A549 (cell line): ENCODE measurements at places on chromosomes 2 and 18.

DNA sequence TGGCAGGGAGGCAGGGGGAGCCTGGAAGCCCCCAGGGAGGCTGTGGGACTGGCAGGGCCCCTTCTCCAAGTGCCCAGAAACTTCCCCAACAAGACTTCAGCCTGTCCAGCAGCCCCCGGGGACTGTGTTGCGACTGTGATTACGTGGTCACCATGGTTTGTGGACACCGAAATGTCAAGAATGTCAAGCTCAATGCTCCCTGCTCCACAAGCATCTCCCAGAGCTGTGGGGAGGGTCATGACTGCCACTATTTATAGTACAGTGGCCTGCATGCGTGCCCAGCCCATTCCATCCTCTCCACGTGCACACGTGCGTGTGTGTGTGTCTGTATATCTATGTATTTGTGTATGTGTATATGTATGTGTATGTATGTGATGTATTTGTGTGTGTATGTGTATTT is 93.8 kb upstream of the MBOAT2 start:
- DNase-seq: no peak

- DNase-seq: no peak
Measured at GRCh38 chr18:27674411-27674810, 489.3 kb upstream of the CHST9 start.

DNA sequence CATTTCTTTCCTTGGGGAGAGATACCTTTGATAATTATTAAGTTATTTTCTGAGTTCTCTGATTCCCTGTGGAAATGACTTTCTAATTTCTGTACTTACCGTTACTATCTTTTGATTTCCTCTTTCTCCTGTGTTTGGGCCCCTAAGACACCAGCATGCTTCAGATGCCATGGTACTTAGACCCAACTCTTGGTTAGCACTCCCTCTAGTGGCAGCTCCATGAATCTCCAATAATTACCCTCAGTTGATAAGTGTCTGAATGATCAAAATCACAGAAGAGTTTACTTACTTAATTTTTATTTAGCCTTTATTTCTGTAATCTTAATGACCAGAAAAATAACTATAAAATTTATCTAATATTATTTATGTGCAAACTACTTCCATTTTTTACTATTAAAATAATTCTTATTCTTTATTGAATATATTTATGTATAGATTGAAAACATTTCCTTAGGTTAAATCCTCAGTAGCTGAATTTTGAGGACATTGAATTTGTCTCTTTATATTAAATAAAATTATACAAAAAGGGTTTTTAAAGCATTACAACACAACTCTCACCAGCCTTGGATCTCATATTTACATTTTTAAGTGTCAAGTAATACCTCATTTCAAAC is 300.4 kb downstream of the KCNS3 start:
- peak; percentile 16 for DNase-seq

DNA sequence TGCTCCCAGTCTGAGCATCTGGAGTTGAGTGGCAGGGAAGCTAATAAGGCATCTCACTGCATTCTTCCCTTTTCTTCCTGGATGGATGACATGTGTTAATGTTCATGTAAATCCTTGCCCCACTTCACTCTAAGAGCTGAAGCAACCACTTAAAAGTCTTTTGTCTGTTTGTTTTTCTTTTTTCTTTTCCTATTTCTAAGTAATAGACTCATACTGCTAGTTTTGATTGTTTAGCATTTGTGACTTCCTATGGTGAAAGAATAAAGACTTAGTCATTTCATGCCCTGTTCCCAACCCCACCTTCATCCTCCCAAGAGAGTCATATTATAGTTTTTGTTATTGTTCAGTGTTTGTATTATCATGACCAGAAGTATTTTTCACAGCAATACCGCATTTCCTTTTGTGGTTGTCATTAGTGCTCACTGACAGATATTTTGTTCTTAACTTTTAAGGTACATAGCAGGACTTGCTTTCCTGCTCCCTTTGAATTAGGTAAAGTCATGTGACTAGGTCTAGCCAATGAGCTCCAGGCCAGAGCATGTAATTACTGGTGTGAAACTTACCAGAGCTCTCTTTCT is 18.1 kb upstream of the SPP2 start:
- peak; percentile 37 for DNase-seq

DNA sequence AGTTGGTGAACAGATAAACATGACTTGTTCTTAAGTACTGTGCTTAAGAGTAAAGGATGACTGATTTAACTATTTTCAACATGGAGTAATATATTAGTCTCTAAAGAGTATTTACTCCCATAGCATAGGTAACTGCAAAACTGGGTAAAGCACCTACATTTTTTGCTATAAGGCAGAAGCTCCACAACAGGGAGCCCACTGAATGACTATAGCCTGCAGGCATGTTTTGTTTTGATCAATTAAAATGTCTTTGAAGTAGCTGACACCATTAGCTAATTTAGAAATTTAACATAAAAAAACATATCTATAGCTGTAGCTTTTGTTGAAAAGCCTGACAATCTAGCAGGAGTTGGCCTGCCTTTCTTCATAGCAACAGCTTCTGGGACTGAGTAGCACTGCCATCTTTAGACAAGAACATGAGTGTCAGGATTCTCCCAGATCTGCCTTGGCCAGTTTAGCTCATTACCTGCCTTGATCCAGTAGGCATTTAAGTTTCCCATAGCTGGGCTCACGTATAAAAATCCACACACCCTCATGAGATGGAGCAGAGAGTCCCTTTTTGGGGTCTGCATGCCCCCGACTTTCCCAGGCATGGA is 1935.1 kb upstream of the PIK3C3 start:
- no peak for DNase-seq

- DNase-seq: peak; percentile 56
Measured at GRCh38 chr18:35479911-35480586, 17.7 kb downstream of the INO80C start.

DNA sequence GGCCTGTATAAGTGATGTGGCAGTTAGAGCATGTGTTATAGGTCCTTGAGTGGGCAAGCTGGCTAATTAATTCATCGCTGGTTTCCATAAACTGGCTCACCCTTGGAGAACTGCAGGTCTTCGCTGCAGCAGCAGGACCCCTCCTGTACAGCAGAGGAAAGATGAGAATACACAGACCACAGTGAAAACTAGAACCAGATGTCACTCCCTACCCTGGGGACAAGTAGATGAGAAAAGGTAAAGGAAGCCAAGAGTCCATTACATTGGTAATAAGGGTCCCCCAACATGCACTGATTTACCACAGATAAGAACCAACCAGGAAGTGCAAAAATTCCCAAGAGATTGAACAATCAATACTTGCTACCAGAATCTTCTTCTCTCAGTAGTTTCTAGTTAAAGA is 415.6 kb upstream of the LYPD1 start:
- DNase-seq: no peak

DNA sequence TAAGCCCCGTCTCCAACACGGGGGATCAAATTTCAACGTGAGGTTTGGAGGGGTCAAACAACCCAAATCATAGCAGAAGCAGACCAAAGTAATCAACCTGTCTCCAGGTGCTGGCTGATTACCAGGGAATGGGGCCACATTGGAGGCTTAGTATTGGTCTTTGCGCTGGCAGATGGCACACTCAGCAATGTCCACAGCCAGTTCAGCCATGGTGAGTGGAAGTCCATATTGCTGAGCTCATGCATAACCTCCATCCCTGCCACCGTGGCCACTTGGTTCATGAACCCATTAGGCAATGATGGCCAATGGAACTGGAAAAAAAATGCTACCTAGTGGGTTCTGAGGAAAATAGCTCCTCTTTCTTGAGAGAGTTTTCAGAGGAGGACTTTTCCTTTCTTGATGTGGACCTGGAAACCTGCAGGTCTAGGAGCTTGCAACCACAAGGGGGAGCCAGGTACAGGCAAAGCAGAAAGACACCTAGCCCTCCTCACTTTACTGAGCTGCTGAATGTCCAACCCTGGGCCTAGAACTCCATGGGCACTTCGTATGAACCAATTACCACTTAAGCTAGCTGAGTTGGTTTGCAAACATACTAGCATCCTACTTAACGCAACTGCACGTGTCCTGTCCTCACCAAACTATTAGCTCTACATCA is 128.0 kb upstream of the GYPC start:
- DNase-seq: peak; percentile 45

- no peak for DNase-seq
Measured at GRCh38 chr2:39541011-39541930, 104.2 kb upstream of the MAP4K3 start.

DNA sequence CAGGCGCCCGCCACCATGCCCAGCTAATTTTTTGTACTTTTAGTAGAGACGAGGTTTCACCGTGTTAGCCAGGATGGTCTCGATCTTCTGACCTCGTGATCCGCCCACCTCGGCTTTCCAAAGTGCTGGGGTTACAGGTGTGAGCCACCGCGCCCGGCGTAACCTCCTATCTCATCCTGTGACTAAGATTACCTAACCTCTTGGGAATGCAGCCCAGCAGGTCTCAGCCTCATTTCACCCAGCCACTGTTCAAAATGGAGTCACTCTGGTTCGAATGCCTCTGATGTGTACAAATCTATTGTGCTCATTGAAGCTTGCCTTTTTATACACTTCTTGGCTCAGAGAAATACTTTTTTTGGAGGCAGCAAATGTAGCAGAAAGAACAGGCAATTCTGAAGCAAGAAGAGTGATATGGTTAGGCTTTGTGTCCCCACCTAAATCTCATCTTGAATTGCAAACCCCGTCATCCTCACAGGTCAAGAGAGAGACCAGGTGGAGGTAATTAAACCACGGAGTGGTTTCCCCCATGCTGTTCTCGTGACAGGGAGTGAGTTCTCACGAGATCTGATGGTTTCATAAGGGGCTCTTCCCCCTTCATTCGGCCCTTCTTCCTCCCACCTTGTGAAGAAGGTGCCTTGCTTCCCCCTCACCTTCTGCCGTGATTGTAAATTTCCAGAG is 60.6 kb downstream of the SLC4A3 start:
- no peak for DNase-seq

- DNase-seq: no peak
Measured at GRCh38 chr18:24026457-24026856, 11.9 kb downstream of the TTC39C start.

DNA sequence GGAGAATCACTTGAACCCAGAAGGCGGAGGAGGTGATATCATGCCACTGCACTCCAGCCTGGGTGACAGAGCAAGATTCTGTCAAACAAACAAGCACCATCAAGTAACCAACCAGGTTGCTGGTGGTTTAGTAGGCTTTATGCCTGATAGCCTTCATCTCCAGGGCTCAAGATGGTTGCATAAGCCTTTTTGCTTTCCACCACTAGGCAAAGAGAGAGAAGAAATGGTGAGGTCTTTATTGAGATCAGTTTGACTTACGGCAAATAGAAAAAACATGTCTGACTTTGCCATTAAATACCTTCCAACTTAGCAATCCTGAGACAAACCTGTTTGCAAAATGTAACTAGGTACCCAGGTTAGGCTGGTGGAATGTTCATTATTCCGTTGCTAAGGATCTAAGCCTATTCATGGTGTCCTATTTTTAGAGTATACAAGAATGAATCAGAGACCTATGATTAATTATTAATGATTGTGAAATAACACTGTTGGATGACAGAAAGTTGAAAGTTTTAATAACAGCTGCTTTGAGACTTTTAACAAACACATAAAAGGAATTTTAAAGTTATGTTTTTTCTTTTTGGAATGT is 53.5 kb upstream of the SLC38A11 start:
- DNase-seq: peak; percentile 19

DNA sequence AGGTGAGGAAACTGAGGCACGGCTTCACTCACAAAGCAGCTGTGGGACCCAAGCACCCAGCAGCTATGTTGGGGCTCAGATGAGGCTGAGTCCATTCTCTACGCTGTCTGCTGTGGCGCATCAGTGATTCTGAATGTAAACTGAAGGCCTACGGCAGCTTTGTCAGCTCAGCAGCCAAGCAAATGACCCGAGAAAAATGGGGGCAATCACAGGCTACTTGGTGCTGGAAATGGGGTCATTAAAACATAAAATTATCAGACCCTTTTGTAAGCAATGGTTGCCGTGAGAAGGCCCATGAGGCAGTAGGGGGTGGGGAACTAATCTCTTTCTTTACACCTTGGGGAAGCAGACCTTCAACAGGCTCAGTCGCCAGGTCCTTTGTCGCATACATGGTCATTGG is 84.0 kb upstream of the ZCCHC2 start:
- DNase-seq: no peak

DNA sequence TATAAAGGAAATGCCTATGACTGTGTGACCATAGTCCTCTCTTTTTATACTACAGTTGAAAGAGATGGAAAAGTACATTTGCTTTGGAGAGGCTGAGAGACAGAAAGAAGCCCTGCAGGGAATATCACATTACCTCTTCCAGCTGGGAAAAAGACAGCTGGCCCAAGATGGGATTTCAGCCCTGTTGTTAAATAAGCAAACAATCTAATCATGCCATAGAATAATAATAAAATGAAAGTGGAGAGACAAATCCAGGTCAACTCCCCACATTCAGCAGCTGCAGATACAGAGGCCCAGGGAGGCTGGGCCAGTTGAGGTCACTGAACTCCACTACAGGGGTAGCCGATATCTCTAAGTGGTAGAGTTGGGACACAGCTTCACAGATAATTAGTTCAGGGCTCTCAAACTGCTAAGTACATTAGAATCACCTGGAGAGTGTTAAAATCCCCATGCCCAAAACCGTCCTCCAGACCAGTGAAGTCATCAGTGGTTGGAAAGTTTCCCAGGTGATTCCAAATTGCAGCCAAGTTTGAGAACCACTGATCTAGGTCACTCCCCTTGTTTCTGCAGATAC is 81.9 kb downstream of the MOGAT1 start:
- no peak for DNase-seq

DNA sequence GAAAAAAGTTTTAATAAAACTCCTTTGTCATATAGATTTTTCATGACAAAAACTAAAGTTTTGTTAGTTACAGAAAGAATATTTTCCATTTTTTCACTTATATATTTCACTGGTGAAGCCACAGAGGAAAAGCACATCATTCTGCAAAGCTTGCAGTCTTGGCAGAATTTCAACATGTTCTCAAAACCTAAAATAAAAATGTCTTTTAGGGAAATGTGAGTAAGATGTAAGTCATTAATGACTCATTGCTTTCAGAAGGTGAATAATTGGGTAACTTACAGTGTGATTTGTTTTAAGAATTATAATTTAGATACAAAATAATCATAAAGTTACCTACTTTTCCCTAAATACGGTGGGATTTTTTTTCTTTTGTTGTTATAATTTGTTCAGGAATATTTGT is 43.4 kb upstream of the TNFRSF11A start:
- DNase-seq: no peak

- DNase-seq: peak; percentile 54
Measured at GRCh38 chr2:122236152-122236874, 480.9 kb downstream of the TSN start.
